ENCODE measurements at places on chromosomes 6 and 20. TPM values are rescaled to one million over a fixed set of nuclear protein-coding genes. Genes with fewer than 3 reads are reported as not detected.

- H3K4me3 ChIP-seq: no peak overlapping the region
- no peak overlapping the region for H3K27ac ChIP-seq
- DNase-seq: no peak
- no peaks in the 10 kb centered on the region for H3K27me3 ChIP-seq
- no peaks in the 10 kb centered on the region for H3K4me1 ChIP-seq
- H3K36me3 ChIP-seq: no peaks in the 10 kb centered on the region
Measured at GRCh38 chr6:155115893-155116570, 120.9 kb downstream of the TIAM2 start.

GRCh38 chr6:5303682-5304081 is 42.4 kb downstream of the FARS2 start:
- H3K4me3 ChIP-seq: no peak overlapping the region
- H3K36me3 ChIP-seq: no peaks in the 10 kb centered on the region
- no peaks in the 10 kb centered on the region for H3K27me3 ChIP-seq

DNA sequence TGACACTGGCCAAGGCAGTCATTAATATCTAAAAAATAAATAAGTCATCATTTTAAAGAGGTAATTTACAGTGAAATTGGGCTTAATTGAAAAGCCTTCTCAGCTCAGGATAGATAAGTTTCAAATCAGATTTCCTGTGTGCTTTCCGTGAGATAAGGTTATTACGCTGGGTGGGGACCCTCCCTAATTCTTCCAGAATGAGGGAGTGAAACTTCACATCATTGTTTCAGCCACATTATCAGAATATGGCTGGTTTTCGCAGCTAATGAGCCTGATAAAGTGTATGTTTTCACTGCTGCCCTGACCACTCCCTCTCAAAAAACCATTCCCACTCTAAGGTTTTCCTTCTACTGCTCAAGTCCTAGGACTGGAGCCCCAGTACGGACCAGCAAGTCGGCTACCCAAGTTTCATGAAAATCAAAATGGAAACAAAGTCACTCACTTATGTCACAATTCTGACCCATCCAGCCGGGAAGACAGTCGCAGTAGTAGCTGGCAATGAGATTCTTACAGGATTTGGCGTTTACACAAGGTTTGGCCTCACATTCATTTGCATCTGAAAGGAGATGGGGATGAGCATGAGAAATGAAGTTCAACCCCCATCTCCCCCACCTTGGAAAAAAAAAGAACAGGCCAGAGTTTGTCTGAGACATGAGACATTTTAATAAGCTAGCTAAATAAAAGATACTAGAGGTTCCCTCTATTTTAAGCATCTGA is 24.6 kb downstream of the JAG1 start:
- H3K4me1 ChIP-seq: no peaks in the 10 kb centered on the region
- peak overlapping the region; percentile 4 for H3K27ac ChIP-seq
- H3K4me3 ChIP-seq: no peak overlapping the region
- no peak for DNase-seq
- peaks cover 17% of the 10 kb centered on the region for H3K36me3 ChIP-seq

DNA sequence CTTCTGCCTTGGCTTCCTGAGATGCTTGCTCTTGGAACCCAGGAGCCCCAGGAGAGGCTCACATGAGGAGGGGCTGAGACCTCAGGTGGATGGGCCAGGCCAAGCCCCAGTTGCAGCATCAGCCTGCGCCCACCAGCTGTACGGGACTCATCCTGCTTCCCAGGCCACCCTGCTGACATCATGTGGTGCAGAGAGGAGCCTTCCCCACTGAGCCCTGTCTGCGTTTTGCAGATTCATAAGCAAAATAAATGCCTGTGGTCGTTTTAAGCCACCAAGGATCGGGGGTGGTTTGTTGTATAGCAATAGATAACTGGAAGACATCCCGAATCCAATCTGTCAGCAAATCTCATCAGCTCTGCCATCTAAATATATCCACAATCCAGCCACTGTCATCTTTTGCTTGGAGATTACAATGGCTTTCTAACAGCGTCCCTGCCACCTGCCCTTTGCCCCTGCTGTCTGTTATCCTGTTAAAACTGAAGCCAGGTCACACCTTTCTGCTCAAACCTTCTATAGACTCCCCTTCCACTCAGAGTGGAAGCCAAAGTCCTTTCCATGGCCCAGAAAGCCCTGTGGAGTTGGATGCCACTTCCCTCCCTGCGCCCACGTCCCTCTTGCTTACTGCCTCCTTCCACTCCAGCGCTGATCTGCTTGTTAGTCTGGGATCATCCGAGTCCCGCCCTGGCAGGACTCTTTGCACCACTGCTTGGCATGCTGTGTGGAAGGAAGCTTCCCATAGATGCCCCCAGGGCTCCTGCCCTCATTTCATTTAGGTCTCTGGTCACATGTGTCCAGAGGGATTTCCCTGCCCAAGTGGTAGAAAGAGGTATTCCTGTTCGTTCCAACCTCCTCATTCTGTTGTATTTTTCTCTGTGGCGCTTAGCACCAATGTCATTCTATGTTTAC is 24.0 kb upstream of the MLN start:
- H3K27ac ChIP-seq: peak overlapping the region; percentile 19
- no peaks in the 10 kb centered on the region for H3K36me3 ChIP-seq
- no peak overlapping the region for H3K4me3 ChIP-seq
- H3K27me3 ChIP-seq: no peaks in the 10 kb centered on the region

- DNase-seq: no peak
- peaks cover 6% of the 10 kb centered on the region for H3K27me3 ChIP-seq
- H3K4me3 ChIP-seq: no peak overlapping the region
- H3K4me1 ChIP-seq: no peaks in the 10 kb centered on the region
Measured at GRCh38 chr20:45318948-45319347, 10.8 kb upstream of the MATN4 start.

DNA sequence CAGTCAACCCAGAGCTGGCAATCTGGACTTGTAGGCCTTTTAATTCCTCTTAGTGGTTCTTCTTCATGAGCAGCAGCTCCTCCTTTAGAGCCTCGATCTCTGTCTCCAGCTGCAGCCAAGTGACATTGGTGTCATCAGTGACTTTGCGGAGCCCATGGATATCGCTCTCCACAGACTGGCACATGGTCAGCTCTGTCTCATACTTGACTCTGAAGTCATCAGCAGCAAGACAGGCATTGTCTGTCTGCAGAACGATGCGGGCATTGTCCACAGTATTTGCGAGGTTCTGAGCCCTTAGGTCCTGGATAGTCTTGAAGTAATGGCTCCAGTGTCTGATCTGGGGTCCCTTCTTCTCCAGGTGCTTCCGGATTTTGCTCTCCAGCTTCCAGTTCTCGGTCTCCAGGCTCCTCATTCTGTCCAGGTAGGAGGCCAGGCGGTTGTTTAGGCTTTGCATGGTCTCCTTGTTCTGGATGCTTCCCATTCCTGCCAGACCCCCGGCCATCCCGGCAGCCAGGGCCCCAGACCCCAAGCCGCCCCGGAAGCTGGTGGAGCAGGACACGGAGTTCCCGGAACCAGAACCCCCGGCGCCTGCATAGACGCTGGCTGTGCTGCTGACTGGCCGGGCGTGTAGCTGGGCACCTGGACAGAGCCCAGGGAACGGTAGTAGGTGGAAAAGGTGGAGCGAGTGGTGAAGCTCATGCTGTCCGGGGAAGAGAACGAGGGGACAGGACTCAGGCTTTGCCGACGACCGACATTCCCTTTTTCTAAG is 15.1 kb downstream of the RFPL4B start:
- H3K36me3 ChIP-seq: no peaks in the 10 kb centered on the region
- H3K27me3 ChIP-seq: no peaks in the 10 kb centered on the region
- no peaks in the 10 kb centered on the region for H3K4me1 ChIP-seq
- DNase-seq: no peak
- no peak overlapping the region for H3K27ac ChIP-seq
- no peak overlapping the region for H3K4me3 ChIP-seq

GRCh38 chr6:19891451-19891850 is 54.3 kb downstream of the ID4 start:
- no peak for DNase-seq
- H3K4me3 ChIP-seq: no peak overlapping the region

DNA sequence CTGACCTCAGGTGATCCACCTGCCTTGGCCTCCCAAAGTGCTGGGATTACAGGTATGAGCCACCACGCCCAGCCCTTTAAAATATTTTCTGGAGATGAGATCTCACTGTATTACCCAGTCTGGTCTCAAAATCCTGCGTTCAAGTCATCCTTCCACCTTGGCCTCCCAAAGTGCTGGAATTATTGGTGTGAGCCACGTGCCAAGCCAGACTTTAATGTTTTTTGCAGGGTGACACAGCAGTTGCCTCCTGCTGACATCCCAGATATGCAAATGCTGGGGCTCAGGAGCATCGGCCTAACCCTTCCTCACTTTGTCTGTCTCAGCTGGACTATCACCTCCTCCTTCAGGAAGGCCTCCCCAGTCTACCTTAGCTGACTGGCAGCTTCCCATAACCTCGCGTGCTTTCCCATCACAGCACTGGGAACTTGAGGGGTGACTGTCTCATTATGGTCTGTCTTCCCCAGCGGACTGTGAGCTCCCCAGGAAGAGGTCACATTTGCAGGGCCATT is 14.3 kb upstream of the ID1 start:
- H3K36me3 ChIP-seq: no peaks in the 10 kb centered on the region
- DNase-seq: no peak
- no peak overlapping the region for H3K27ac ChIP-seq
- no peak overlapping the region for H3K4me3 ChIP-seq
- no peaks in the 10 kb centered on the region for H3K27me3 ChIP-seq

- H3K4me3 ChIP-seq: no peak overlapping the region
- H3K27me3 ChIP-seq: no peaks in the 10 kb centered on the region
- no peaks in the 10 kb centered on the region for H3K4me1 ChIP-seq
- no peak for DNase-seq
- H3K27ac ChIP-seq: no peak overlapping the region
Measured at GRCh38 chr6:127288705-127289104, 22.0 kb downstream of the RNF146 start.

DNA sequence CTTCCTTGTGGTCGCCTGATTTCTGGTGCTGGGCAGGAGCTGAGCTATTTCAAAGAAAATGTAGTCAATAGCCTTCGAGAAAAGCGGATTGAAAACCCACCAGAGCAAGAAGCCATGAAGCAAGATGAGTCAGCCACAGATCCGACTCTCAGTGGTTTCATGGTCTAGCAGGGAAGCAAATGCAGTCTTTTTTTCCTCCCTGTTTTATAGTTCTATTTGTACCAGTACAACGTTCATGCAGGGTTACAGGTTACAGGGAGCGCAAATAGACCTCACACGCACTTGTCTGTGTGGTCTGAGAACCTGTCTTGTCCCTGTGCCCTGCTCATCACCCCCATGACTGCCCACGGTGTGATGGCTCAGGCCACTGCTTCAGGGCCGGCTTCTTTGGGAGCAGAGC is 309.8 kb upstream of the SUPT3H start:
- H3K27ac ChIP-seq: no peak overlapping the region
- no peak for DNase-seq
- no peaks in the 10 kb centered on the region for H3K36me3 ChIP-seq
- H3K4me3 ChIP-seq: no peak overlapping the region

DNA sequence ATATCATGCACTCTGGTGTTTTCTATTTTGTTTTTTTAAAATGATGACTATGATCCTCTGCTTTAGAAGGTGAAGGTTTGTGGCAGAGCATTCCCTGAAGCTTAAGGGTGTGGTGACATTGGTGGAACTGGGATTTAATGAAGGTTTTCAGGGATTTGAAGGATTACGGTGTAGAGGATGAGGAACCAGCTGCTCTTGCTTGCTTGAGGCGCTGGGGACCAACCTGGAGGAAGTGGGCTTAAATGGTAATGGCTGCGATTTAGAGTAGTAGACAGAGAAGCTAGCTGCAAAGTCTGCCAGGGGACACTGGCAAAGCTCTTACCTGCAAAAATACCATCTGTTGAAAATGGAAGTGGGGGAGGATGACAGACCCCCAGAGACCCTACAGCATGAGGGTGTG is 241.8 kb downstream of the CLIC5 start:
- no peak for DNase-seq
- H3K27ac ChIP-seq: no peak overlapping the region
- no peaks in the 10 kb centered on the region for H3K27me3 ChIP-seq
- no peaks in the 10 kb centered on the region for H3K4me1 ChIP-seq

DNA sequence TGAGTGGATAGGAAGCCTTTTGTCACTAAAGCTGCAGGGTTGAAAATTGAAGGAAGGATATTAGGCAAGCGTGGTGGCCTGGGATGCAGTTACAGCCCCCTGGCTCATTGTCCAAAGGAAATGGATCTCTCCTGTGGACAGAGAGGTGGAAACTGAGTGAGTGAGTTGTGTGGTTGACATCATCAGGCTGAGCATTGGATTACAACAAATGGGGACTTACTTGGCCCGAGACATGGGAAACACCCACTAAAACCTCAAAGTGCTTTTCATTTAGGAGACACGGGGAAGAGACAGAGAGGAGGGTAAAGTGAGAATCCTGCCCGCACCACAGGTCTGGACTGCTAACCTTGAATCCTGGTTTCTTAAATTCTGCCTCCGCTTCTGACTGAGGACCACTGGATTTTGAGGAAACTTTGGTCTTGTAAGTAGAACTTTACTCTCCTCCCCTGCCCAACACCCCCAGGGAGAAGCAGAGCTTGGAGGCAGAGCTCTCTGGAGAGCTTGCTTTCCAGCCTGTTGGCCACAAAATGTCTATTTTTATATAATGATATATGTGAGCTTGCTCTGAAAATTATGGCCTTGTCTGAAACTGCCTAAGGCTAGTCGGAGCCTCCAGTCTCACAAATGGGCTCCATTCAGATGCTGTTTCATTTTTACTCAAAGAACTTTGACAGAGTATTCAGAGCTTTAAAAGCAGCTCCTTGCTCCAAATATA is at the start of gene PKIG:
Gene PKIG, plus strand, starts transcription at position 269 of the 715 bp plus-strand sequence. CDS start 31,978 bp downstream, outside the sequence.
- H3K27ac ChIP-seq: peak within 1 kb of the TSS; percentile 74
- no peaks in the 10 kb centered on the region for H3K4me1 ChIP-seq
- H3K27me3 ChIP-seq: no peaks in the 10 kb centered on the region
- DNase-seq: no peak
- no peaks in the 10 kb centered on the region for H3K36me3 ChIP-seq
- H3K4me3 ChIP-seq: peak within 1 kb of the TSS; percentile 24

- no peak overlapping the region for H3K27ac ChIP-seq
- H3K4me3 ChIP-seq: no peak overlapping the region
- H3K27me3 ChIP-seq: no peaks in the 10 kb centered on the region
Measured at GRCh38 chr6:34520645-34521462, 35.3 kb downstream of the SPDEF start.

The CST2 gene
- total RNA-seq: not detected

The TTLL9 gene
- total RNA-seq: 1.2 TPM

The KIF6 gene
- 0.97 TPM for total RNA-seq

The FAM184A gene
- 3.6 TPM for total RNA-seq

The ELOVL2 gene
- 17.9 TPM for total RNA-seq

The OLIG3 gene
- not detected for total RNA-seq

The NKAIN4 gene
- total RNA-seq: not detected

The CST7 gene
- 1.2 TPM for total RNA-seq
